ENCODE measurements at places on chromosomes 13 and 19. TPM values are rescaled to one million over a fixed set of nuclear protein-coding genes. Genes with fewer than 3 reads are reported as not detected.

DNA sequence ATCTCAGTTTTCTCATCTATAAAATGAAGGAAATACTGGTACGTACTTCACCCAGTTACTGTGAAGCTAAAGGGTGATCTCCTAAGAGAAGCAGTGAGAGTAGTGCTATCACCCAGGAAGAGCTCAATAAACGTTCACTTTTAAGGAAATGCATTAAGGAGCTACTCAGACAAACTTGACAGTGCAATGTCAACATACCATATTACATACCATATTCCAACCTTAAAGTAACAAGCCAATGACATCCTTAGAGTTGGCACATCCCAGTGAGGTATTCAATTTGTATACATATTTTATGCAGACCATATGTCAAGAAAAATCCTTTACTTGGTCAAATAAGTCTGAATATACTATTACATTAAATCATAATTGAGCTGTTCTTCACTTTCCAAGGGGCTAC, 7.0 kb downstream of the TBC1D4 start:
- H3K4me1 ChIP-seq, result no peaks in the 10 kb centered on the region
- H3K27me3 ChIP-seq, result peaks cover 8% of the 10 kb centered on the region
- no peak for DNase-seq
- H3K36me3 ChIP-seq, result no peaks in the 10 kb centered on the region
- no peak overlapping the region for H3K4me3 ChIP-seq

- no peak for DNase-seq
- H3K27ac ChIP-seq, result no peak overlapping the region
- H3K27me3 ChIP-seq, result peaks cover 26% of the 10 kb centered on the region
Observed at GRCh38 chr13:36126491-36126890, 4.7 kb downstream of the DCLK1 start.

DNA sequence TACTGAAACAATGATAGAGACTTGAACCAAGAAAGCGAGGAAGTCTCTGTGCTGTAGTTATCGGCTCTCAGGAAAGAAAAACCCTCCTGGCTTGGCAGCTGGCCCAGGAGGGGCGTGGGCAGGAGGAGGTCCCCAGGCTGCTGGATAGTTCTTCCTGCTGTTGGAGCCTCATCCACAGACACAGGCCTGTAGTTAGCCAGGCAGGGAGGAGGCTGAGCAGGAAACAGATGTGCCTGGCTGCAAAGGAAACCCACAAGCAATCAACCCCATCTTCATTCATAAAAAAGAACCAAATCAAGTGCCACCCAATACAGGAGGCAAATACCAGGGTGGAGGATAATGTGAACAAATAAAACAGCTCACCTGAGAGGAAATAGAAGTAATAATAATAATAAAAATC, 86.2 kb downstream of the IRS2 start:
- H3K4me1 ChIP-seq, result peaks cover 7% of the 10 kb centered on the region
- H3K36me3 ChIP-seq, result no peaks in the 10 kb centered on the region
- H3K4me3 ChIP-seq, result no peak overlapping the region
- no peaks in the 10 kb centered on the region for H3K27me3 ChIP-seq

- no peak overlapping the region for H3K4me3 ChIP-seq
- peaks cover 31% of the 10 kb centered on the region for H3K36me3 ChIP-seq
- H3K27me3 ChIP-seq, result no peaks in the 10 kb centered on the region
- no peak overlapping the region for H3K27ac ChIP-seq
Observed at GRCh38 chr19:37790244-37790925, 11.0 kb upstream of the ZNF573 start.

DNA sequence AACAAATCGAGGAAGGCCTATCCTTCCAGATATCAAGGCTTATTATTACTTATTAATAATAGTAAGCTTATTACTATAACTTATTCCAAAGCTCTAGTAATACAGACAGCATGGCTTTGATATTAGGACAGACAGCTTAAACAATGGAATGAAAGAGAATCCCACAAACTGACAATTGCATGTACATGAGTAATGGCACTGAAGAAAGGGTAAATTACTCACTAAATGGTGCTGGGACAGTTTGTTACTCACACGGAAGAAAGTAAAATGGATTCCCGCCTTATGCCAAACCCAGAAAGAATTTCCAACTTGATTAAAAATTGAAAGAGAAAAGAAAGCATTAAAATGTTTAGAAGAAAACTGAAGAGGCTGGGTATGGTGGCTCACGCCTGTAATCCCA, 60.3 kb downstream of the MIPEP start:
- no peak for DNase-seq
- H3K27ac ChIP-seq, result no peak overlapping the region
- peaks cover 17% of the 10 kb centered on the region for H3K4me1 ChIP-seq

GRCh38 chr13:37338726-37339385, 233.4 kb upstream of the CSNK1A1L start:
- no peak overlapping the region for H3K4me3 ChIP-seq
- DNase-seq, result no peak
- H3K27me3 ChIP-seq, result no peaks in the 10 kb centered on the region
- no peak overlapping the region for H3K27ac ChIP-seq
- no peaks in the 10 kb centered on the region for H3K36me3 ChIP-seq
- peaks cover under 1% of the 10 kb centered on the region for H3K4me1 ChIP-seq

- no peak overlapping the region for H3K4me3 ChIP-seq
- H3K36me3 ChIP-seq, result no peaks in the 10 kb centered on the region
- peaks cover 2% of the 10 kb centered on the region for H3K27me3 ChIP-seq
- no peak for DNase-seq
Observed at GRCh38 chr13:40152145-40152544, 496.7 kb downstream of the COG6 start.

NPAS1 gene
- 1.5 TPM for total RNA-seq
